Stimulated activated CD8-positive, alpha-beta memory T cell treated with anti-CD3 and anti-CD28 coated beads, Interleukin-12 subunit alpha, Interleukin-12 subunit beta, amount 100 ng/mL, for 4 hours (primary cell): ENCODE measurements at places on chromosomes 11 and 22.

DNA sequence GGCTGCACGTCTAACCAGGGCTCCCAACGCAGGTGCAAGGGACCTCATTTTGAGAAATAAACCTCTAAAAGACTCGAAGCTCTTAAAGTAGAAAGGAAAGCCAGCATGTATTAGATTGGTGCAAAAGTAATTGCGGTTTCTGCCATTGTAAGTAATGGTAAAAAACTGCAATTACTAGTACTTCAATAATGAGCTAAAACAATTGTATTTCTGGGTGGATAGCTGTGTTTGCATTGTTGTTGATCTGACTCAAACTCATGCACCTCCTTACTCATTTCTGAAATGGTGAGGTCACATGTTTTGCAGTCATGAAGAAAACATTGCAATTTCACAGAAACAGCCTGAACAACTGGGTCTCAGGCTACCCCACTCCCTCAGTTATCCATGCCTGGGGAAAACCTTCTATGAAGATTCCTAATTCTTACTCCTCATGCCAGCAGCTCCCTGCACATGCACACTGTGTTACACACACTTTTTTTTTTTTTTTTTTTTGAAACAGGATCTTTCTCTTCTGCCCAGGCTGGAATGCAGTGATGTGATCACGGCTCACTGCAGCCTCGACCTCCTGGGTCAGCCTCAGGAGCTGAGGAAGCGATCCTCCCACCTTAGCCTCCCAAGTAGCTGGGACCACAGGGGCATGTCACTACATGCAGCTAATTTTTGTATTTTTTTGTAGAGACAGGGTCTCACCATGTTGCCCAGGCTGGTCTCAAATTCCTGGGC is 24.6 kb downstream of the VWCE start:
- no peak for DNase-seq

- no peak for DNase-seq
Observed at GRCh38 chr11:8329847-8330361, 66.2 kb upstream of the LMO1 start.

DNA sequence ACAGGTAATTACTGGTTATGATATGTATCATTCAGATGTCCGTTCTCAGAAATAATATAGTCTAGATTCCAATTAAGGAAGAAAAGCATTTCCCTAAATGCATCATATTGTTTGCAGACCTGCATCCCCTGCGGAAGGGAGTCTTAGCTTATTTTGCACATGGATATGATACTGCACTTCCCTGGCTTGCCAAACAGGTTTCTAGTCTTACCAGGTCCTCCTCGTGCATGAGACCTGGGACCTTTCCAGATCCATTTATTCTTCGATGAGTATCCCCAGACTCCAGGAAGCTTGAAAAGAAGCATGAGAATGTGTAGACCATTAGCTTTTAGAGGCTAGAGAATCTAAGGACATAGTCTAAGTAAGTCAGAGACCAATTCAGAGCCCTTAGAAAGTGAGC is 30.6 kb downstream of the CYB5R2 start:
- no peak for DNase-seq

GRCh38 chr11:124176925-124177715 is 6.0 kb upstream of the OR10D3 start:
- DNase-seq = no peak

DNA sequence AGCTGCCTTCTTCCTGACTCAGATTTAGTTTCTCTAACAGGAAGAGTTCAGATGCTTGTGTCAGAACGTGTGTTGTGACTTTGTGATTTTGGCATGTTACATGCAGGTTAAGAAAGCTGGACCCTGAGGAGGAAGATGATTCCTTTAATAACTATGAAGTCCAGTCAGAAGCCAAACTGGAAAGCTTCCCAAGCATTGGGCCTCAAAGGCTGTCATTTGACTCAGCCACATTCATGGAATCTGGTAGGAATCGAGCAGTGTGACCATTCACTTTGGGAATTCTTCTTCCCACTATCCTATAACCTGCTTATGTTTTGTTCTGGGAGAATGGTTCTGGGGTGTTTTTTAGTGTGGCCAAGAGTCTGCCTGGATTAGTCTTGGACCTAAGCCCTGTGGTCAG is 48.0 kb downstream of the CABIN1 start:
- DNase-seq = no peak

DNA sequence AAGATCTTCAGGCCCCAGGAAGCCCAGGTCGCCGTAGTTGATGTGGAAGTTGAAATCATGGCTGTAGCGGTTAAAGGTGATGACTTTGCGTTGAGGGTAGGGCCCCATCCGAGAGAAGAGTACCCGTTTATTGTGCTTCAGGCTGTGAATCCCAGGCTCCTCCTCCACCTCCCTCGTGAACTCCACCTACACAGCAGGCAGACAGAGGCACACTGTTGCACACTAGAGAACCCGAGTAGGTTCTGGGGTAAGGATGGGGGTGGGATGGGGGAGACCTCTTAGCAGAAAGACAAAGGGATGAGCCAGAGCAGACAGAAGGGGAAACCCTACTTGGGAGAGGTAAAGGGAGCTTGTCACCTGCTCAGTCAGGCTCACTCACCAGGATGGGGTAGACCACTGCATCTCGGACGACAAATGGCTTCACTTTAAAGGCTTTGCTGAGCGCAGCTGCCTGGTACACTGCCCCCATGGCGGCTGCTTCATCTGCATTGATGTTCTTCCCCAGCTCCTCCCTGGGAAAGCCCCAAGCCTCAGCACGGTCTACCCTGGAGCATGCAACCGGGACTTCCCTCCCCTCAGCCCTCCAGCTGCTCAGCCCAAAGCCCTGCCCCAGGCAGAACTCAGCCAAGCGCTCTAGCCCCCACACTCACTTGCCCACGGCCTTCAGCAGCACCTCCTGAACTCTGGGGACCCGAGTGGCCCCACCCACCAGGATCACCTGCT is 5.4 kb downstream of the HYOU1 start:
- no peak for DNase-seq

DNA sequence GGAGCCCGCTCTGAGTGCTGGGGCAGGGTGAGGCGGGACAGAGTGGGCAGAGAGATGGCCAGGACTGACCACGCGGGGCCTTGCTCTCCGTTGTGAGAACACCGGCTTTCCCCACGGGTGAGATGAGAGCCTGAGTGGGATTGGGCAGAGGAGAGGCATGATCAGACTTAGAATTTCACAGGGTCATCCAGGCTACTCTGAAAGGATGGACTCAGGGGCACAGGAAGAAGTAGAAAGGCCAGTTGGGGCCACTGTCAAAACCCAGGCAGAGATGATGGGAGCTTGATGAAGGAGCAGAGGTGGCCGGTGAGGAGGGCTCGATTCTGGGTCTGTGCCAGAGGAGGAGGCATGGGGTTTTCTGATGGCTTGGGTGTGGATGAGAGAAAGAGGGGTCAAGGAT is 63.8 kb upstream of the NUP50 start:
- no peak for DNase-seq

DNA sequence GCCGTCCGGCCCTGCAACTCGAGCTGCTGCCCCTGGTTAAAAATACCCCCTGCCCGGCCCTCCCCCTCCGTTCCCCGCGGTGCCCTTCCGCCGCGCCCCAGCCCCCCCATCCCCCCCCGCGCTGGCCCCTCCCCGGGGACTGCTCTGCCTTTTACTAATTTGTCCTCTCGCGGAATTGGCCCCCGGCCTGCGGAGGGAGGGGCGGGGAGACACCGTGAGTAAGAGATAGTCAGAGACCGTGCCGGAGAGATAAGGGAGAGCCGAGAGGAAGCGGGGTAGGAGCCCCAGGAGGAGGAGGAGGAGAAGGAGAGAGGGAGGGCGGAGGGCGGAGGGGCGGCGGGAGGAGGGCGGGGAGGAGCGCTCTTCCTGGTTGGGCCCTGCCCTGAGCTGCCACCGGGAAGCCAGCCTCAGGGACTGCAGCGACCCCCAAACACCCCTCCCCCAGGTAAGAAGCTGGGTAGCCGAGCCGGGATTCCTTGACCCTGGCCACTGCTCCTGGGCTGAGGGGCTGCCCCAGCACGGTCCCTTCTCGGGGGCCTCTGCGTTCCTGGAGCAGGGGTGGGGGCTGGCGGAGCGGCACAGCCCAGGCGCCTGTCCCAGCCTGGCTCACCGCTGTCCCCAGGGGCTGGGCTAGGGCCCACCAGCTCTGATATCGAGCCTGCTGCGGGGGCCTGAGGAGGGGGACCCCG is at the start of gene CAPN1:
TSS of gene CAPN1 (plus strand) at position 360 of the 689 bp plus-strand sequence. CDS start 774 bp downstream, outside the sequence.
- peak; percentile 47 for DNase-seq

DNA sequence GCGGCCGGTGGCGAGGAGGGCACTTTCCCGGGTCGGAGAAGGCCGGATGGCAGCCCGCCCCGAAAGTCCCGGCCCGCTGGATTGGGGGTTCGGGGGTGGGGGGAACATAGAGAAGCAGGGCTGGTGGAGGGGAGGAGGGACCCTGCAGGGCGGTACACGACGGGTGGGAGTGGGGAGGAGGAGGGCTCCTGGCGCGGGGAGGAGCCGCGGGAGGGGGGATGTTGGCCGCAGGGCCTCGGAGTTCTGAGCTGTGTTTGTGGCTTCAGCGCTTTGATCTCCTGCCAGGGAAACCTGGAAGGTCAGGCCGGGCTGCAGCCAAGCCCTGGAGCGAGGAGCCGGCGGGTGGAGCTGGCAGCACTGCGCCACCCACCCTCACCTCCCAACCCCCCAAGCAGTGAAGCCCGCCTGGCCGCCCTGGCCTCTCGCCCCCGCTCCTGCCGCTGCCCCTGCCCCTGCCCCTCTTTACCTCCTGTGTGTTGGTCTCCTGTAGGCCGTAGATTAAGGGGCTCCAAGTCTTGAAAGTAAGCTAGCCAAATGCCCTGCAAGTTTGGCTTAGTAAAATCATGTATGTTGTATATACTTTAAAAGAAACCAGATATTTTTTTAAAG is 30.9 kb downstream of the C22orf31 start:
- no peak for DNase-seq

DNA sequence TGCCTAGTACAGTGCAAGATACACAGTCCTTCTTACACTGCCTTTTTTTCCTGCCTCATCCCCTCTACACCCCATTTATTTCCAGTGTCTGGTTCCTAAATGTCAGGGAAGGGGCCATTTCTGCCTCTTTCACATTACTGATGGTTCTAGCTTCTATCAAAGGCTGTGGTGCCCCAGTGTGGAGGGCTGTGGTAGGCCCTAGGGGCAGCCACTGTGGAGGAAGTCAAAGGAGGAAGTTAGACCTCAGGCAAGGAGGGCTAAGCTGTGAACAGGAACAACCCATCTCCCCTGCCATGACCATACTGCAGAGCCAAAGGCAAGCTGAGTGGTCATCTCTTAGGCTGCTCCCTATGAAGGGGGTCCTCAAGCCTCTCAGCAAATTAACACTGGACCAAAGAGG is 81.9 kb upstream of the CRTAM start:
- DNase-seq = peak; percentile 6

- DNase-seq = no peak
Observed at GRCh38 chr11:109851780-109852390, 241.3 kb upstream of the ZC3H12C start.

GRCh38 chr22:40654522-40655167 is 18.1 kb upstream of the MRTFA start:
- no peak for DNase-seq

DNA sequence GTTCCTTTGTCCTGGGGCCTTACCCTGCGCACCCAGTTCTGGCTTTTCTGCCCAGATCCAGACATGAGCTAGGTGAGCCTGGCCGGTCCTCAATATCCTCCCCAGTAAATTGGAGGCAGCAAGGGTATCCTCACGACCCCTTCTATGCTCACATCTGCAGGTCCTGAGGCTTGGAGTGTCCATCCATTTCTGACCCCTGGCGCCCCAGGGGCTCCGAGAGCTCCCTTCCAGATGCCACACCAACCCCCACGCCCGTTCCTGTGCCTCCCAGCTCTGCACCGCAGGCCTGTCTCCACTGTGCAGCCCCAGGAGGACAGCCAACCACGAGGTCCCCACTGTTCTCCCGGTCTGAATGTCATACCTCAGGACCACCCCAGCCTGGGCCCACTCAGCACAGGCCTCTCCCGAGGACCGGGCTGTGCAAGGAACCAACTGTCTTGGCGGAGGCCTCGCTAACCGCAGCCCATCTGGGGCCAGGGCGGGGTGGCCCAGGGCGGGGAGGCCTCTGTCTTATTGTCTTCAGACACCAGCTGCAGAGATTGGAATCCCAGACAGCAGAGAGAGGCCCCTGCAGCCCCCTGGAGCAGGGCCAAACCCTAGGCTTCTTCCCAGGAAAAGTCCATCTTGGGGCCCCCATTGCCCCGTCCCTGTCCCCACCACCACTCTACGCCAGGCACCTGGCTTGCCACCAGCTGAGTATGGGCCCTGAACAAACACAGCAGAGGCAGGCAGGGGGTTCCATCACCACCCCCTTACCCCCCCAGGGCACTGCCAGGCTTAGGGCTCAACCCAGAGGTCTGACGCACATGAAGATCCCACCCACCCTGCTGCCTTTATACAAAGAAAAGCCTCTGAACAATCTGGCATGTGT is 39.3 kb downstream of the ALX4 start:
- no peak for DNase-seq

DNA sequence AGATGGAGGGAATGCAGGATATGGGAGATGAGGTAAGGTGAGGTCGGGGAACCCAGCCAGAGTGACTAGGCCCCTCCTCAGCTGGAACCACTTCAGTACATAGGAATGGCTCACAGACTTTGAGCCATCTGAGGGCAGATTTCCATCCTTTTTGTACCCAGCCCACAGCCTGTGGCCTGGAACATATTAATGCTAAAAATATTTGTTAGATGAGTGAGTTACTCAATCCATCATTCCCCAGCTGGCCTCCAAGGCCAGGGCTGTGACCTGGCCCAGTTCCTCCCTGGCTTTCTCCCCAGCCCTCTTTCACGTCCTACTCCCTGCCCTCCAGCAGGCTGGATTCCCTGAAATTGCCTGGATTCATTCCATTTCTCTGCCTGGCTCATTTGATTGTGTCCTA is 57.2 kb upstream of the PRDM11 start:
- DNase-seq = no peak

- DNase-seq = no peak
Observed at GRCh38 chr22:28977060-28977459, 84.6 kb downstream of the C22orf31 start.

DNA sequence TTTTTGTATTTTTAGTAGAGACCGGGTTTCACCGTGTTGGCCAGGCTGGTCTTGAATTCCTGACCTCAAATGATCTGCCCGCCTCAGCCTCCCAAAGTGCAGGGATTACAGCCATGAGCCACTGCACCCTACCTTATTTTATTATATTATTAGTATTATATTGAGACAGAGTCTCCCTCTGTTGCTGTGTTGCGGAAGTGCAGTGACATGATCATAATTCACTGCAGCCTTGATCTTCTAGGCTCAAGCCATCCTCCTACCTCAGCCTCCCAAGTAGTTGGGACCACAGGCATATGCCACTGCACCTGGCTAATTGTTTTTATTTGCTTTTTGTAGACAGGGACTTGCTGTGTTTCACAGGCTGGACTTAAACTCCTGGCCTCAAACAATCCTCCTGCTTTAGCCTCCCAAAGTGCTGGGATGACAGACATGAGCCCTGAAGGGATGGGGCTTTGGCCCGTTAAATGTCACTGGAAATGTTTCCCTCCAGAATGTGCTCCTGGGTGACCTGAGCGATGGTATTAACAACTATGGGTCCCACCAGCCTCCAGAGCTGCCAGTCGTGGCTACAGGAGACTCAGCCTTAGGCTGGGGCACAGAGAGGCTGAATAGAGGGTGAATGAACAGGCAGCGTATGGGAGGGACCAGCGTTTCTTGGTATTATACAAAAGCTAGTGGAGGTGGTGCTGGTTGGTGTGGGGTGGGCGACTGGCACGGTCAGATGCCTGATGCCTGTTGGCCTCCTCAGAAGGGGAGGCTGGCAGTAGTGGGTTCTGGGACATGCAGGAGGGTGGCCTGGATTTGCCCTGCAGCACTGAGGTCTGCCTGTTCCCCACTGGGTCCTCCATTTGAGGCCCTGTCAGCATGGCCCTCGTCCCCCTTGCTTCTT is 7.3 kb downstream of the TANGO2 start:
- DNase-seq = no peak
